ENCODE measurements at places on chromosomes 4 and X.

- no peak for DNase-seq
These were observed 22.1 kb upstream of the HSD17B10 start for GRCh38 chrX:53456254-53456653.

GRCh38 chrX:34521563-34521962 is 135.5 kb downstream of the TMEM47 start:
- DNase-seq: no peak

- DNase-seq: no peak
These were observed 105.9 kb downstream of the TEX13A start for GRCh38 chrX:105114554-105115130.

GRCh38 chr4:136922066-136922465 is 610.2 kb downstream of the PCDH18 start:
- no peak for DNase-seq

- DNase-seq: no peak
These were observed 6.6 kb downstream of the NUDT9 start for GRCh38 chr4:87428979-87429378.

Measured in NCI-H187 (cell line).